ENCODE measurements at places on chromosomes 2 and 18.

- DNase-seq, result no peak
These were observed 22.7 kb downstream of the MGAT5 start for GRCh38 chr2:134276381-134277172.

DNA sequence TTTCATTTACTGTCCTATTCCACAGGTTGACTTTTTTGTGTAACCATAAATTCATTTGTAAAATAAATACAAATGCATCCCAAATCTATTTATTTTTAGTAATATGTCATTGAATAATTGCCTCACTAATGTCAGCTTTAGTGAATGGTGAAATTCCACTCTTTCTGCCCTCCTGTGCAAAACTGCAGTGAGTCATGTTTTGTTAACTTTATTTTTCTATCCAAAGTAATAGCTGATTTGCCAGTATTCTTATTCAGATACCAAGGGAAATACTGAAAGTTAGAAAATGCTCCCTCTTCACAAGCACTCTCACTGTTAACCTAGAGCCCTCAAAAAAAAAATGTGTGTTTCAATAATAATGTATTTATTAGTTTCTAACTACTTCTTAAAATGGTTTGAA is 322.8 kb downstream of the RIT2 start:
- DNase-seq, result no peak

GRCh38 chr2:174312581-174313234 is 22.0 kb upstream of the SP9 start:
- no peak for DNase-seq

DNA sequence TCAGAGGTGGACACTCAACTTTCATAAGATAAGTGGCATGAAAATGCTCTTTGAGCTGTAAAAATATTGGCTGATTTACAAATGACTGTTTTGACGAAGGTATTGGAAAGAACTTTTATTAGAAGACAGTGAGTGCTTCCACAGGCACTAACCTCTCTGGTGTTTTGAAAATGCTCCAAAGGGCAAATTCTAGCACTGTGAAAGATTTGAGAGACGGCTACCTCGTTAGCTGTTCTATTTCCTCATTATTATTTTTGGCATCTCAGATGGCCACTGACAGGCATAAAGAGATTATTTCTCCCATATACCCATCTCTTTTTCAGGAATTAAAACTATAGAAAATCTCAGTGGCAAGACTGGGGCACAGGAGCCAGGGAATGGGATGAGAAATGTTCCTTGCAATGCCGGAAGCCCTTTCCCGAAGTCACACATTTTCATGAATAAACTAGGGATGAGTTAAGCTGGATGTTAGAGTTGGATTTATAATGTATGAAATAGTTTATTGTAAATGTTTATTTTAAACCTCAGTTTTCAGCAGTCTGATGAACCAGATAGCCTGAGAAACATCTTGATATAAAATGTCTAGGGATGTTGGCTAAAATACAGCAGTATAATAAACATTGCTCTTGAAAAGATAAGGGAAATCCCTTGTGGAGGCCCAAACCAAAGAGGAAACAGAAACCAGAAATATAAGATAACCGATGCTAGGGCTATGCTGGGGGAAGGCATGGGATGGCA is 175.7 kb downstream of the ASB1 start:
- no peak for DNase-seq

DNA sequence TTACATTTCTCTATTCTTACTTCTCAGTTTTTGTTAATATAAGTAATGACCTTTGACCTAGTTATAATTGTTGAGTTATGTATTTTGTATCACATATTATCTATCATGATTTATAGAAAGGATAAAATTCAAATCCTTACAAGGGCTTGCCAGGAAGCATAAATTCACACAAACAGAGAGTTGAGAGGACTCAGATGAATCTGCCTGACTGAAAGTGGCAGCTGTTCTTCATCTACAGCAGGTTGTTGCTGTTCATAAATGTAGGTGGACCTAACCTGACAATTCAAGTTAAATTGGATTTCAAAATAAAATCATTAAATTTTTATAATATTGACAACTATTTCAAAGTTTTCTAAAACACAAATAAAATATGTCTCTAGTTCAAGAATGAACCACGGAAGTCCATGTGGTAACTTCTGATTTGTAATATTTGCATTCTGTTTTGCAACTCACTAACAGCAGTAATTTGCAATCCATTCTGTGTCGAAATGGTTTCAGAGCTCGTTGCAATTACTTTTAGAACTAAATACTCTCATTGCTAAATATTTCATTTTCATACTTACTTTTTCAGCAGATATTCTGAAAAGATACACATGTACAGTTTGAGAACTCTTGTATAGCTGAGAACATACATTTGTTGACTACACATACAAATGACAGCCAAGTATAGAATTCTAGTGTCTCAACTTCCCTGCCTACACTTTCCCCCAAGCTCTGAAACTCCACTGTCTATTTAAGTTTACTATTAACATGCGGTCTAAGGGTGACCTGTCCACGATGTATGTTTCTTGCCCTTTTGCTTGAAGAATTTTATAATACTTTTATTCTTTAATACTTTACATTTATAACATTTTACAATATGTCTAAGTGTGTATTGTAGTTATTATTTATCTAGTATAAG is 25.7 kb downstream of the SCN7A start:
- DNase-seq, result no peak

DNA sequence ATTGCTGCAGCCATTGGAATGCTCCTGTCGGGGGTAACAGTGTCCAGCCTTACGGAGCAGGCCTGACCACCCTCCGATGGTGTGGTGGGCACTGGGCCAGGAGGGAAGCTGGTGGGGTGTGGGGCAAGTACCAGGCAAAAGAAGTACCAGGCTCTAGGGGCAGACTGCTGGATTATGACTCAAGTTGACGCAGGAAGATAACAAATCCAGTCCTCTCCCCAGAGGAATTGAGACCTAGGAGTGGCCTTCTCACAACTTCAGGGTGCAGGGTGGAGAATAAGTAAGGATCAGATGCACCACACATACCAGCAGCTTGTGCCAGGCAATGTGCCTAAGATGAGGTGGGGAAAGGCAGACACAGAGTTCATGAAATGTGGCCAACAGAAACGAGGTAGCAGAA is 37.9 kb downstream of the SEMA4F start:
- no peak for DNase-seq

DNA sequence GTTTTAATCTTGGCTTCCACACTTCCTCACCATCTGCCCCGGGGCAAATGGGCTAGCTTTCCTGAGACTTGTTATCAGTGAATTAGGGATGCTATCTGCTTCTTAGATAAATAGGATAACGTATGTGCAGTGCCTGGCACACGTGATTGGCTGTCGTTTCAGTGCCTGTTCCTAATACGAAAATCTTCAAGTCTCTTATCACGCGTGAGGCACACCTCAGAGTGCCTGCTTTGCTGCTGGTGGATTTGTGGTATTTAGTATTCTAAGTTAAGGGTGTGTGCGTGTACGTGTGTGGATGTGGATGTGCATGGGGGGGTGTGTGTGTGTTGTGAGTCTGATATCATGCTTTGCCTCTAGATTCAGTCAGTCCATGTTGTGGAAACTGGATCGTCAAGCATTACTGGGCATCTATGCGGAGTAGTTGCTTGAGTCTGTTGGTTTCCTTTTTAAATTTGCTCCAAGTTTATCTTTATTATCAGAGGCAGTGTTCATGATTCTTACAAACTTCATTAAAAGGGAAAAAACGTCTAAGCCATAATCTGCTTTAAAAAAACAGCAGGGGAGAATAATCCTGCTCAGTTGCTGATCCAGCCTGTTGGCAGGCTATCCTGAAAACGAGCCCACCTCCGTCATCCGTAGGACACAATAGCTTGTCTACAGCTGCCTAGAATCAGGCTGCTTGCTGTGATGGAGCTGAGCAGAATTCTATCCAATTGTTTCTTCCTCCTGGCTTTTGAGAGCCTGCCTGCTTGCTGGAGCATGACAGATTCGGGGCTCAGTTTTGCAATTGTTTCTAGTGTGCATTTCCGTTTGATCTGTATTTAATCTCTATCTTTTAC is 6.6 kb downstream of the SH3RF3 start:
- no peak for DNase-seq

DNA sequence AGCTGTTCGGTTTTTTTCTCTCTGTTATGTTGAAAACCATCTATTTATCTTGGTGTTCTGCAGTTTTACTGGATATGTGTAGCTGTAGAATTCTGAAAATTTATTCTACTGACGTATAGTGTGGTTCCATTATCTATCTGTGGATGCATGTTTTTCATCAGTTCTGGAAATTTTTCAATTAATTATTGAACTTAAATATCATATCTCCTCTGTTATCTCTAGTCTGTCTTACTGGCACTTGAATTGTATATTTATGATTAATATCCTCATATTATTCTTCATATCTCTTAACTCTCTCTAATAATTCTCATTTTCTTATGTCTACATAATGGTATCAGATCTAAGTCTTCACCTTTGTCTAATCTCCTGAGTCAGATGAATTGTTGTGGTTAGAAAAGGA is 501.7 kb downstream of the STK39 start:
- no peak for DNase-seq

GRCh38 chr2:36427790-36428243 is 72.2 kb downstream of the CRIM1 start:
- DNase-seq, result peak; percentile 46

DNA sequence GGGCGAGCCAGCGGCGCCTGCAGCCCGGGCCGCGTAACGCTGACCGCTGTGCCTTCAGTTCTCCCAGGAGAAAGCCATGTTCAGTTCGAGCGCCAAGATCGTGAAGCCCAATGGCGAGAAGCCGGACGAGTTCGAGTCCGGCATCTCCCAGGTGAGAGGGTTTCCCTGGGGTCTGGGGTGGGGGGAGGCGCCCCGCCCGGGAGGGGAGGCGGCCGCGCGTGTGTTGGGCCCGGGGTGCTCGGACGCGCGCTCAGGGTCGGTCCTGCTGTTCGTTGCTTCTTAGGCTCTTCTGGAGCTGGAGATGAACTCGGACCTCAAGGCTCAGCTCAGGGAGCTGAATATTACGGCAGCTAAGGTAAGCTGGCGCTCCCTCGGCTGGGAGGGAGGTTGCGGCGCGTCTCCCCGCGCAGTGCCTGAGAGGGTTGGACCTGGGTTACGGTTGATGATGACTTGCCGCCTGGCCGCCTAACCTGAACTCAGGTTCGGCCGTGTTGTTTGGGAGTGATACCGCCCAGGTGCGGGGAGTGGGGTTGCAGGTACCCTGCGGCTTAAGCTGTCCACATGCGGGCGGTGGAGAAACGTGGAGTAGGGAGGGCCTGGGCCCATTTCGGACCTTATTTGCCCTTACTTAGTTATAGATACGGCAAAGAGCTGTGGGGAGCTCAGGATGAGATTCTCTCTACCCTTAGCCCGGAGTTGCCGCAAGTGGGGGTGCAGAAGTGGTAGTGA is 638 bp downstream of the RPS7 start:
- DNase-seq, result no peak

DNA sequence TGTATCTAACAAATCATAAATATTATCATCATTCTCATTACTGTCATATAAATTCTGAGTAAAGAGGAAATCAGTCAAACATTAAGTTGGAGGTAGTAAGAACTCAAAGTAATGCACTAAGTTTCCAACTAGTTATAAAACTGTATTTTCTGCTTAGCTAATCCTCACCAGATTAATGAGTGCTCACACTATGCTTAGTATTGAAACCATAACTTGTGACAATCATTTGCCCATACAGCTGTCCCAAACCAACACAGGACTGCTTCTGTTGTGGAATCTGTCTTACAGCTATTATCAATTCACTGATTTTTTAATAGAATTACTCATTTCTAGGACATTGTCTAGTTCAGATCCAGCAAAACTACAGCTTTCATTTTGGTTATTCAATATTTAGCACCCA is 41.5 kb upstream of the TANK start:
- DNase-seq, result no peak

DNA sequence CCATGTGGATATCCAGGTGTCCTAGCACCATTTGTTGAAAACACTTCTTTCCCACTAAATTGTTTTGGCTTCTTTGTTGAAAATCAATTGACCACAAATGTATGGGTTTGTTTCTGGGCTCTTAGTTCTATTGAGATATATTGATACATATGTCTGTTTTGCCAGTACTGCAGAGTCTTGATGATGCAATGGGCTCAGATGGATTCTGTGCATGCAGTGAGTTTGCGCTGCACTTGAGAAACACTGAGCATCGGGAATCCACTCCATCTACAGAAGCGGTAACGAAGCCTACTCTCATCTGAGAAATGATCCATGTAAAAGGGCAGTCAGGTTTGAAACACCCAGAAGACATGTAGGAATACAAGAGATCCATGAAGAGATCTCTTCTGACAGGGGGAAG is 21.9 kb upstream of the DNAJC10 start:
- no peak for DNase-seq

GRCh38 chr2:55590810-55591440 is 26.5 kb downstream of the PPP4R3B start:
- DNase-seq, result peak; percentile 85

DNA sequence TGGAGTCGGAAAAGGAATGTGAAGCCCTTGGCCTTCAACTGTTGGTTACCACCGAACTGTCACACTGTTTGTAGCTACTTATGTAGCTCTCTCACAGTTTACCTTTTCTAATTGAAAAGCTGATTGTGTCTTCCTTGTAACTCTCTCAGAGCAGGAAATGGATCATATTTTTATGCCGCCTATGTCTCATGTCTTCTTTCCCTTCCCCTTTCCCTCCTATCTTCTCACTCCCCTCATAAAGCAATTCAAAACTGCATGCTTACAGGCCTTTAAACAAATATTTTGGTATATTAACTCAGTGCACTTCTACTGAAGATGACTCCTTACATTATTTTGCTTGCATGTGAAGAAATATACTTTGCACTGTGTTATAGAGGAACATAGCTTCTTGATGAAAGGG is 6.0 kb downstream of the SLC39A10 start:
- no peak for DNase-seq

DNA sequence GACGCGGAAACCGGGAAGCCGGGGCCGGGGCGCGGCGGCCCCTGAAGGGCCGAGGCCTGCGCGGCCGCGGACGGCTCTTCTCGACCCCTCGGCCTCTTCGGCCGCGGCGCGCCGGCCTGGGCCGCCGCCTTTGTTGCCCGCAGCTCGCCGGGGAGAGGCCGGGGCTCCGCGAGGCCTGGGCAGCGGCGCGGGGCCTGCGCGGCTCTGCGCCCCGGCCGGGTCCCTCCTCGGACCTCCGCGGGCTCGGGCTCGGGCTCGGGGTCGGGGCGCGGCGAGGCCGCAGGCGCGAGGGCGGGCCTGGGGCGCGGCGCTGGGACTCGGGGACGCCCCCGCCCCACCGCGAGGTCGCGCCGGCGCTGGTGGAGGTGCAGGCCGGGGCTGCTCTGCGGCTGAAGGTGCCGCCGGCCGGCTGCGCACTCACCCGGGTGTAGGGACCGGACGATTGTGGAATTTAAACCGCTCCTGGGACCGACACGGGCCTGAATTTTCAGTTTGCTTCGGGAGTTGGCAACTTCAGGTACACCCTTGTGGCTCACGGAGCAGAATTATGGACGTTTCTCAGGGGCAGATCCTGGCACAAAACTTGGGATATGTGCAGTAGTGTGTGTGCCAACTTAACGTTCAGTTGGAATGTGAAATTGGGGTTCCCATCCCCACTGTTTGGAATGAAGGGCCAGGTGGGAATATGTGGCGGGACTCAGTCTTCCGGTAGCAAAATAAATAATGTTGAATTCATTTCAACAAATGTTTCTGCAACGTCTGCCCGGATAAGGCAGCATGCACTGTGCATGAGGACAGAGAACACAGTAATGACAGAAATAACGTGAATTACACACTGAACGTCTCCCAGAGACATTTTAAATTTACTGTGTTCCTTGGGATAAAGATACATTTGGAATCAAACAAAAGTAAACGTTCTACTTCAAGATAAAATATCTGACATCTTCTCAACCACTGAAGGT is 787 bp downstream of the SOCS6 start:
- peak; percentile 40 for DNase-seq

GRCh38 chr2:239803102-239803765 is 221.9 kb downstream of the NDUFA10 start:
- no peak for DNase-seq

Measured in fibroblast of skin of right biceps (primary cell).